GM10248 (cell line): ENCODE measurements at places on chromosomes 3 and 15.

DNA sequence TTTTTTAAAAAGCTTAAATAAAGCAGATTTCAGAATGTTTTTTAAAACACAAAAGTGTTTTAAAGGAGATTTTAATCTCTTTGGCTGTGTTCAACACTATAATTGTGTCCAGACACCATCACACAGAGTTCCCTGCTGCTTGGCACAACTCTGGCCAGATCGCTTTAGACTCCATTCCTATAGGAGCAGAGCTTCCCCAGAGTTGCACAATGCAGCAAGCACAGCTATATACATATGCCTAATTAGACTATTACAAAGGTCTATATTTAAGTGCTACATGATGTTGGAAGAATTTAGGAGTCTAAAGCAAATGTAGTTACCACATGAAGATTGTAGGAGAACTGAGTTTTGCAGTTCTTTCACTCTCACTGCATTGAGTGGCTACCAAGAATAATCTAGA lies 11.2 kb downstream of the SLC9A9 start:
- no peak for DNase-seq

DNA sequence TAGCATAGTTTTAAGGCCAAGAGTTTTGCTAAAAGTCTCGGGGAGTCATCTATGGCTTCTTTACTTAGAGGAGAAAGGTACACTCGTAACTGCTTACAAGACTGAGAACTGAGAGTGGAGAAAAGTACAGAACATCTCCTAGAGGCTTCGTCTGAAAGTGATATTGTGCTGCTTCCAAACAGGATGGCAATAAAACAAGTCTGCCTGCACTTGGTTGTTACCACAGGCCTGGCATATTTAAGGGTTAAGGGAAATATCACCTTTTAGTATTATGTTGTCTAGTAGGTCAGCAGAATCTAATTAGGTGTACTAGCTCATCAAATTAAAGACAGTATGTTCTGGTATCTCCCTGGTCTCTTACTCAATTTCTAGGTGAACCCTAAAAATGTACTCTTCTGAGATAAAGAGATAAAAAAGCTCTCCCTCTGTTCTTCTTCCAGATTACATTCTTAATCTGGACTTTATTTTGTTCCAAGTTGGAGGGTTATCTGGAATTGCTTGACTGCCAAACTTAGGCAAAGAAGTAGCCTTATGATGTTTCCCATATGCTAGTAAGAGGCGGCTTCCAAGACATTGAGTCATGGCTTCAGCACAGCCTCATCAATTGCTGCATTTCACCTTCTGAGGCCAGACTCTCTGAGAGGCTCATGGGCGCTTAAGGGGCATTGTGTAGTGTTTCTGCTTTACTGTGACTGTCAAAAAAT lies 181.3 kb downstream of the LSAMP start:
- DNase-seq, result no peak

- no peak for DNase-seq
Observed at GRCh38 chr3:161796780-161797179, 300.2 kb downstream of the OTOL1 start.

DNA sequence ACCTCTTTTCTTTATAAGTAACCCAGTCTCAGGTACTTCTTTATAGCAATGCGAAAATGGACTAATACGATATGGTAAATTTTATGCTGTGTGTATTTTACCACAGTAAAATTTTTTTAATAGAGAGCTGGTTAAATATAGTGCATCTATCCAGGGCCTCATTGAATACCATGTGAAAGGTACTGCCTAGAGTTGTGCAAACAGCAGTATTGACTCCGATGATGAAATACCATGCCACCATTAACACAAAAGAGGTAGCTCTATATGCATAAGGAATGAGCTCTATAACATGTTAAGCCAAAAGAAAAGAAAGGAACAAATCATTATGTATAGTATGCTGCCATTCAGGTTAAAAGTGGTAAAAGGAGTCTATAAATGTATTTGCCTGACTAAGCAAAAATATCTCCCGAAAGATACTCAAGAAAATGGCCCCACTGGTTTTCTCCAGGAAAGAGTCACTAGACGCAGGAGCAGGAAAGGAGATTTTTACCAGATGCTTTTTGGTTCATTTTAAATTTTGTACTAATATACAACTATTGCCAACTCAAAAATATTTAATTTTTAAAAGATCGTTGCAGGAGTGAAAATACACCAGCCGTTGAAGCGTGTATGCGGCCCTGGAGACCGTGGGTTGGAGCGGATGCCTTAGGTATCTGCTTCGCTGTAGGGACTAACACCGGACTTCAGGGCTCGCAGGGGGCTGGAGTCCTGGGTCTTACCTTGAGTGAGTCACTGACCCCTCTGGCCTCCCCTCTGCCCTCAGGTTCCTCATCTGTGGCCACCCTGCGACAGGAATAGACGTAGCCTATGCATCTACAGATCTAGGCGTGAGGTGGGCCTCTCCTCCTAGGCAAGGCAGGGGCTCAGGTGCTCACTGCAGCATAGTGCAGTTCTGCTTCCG lies 120.1 kb downstream of the CHSY1 start:
- DNase-seq, result no peak

DNA sequence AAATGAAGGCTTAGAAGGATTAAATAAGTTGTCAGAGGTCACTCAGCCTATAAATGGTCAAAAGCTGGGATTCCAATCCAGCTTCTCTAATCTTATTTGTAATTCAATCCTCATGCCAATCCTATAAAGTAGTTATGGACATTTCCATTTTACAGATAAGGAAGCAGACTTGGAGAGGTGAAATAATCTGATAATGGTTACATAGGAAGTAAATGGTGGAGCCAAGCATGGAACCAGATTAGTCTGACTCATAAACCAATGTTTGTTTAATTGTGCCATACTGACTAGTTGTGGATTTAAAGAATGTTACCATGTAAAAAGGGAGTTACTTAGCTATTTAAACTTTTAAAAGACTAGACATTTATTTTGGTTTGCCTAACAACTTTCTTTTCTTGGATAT lies 59.7 kb downstream of the KCNAB1 start:
- DNase-seq, result no peak

- DNase-seq, result no peak
Observed at GRCh38 chr3:22594990-22595389, 608.1 kb upstream of the UBE2E2 start.
